Stimulated activated CD8-positive, alpha-beta memory T cell treated with anti-CD3 and anti-CD28 coated beads, Interleukin-15, amount 100 ng/mL, for 4 hours (primary cell): ENCODE measurements at places on chromosomes 3 and 15.

DNA sequence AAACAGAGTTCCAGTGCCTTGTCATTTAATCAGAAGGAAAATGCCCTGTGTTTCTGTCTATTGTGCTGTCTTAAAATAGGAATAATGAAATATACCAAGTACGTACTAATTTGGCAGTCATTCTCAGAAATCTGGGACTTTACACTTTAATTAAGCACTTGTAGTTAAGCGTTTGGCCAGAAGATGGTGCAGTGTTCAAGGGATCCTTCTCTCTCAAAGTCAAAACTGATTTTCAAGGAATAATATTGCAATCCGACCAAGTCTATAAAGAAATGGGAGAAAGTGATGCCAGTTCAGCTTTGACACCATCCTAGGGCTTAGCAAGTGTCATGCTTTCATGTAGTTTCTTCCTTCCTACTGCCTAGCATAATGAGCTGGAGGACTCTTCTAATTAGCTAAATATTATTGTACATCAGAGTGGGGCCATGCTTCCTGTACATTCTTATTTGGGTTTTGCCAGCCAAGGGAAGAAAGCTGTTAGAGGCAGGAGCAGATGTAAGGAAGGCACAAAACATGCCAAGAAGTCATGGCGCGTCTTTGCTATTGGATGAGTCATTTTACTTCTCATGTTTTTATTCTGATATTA, 64.8 kb downstream of the SAMMSON start:
- DNase-seq: no peak

GRCh38 chr3:16900779-16901440, 16.2 kb downstream of the PLCL2 start:
- DNase-seq: no peak

- DNase-seq: no peak
Measured at GRCh38 chr3:30102356-30102755, 504.0 kb upstream of the TGFBR2 start.

DNA sequence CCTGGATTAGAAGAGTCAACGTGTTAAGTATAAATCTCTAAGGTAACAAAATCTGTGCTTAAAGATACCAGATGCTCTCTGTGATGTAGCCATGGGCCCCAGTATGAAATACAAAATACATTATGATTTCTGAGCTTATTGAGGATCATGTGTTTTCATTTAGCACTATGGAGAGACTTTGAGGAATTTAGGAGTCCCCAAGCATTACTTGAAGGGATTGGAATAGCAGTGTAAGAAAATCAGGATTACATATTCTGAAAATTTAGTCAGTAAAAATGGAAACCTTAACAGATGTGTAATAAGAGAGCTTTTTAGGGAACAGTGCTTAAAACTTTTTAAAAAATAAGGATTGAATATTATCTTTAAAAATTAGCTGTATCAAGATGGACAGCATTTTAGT, 35.5 kb downstream of the ECT2 start:
- no peak for DNase-seq

DNA sequence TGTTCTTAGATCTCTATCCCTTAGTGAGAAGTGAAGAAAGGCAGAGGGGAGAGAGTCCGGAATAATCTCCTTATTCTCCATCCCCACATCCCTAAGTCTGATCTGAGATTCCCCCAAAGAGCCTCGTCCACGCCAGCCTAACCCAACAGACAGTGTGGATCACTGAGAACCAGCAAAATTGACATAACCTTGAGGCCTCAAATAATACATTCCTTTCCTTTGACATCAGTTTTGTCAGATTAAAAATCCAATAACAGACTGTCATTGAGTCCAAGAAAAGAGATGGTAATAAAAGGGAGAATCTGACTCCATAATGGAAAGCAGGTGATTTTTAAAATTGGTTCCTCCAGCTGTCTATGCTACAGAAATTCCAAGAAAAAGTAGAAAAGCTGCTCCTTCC, 7.7 kb upstream of the SIAH2 start:
- DNase-seq: no peak

- no peak for DNase-seq
Measured at GRCh38 chr15:31151301-31152233, 50.0 kb upstream of the TRPM1 start.

GRCh38 chr3:137264071-137264820, 306.5 kb downstream of the IL20RB start:
- no peak for DNase-seq

DNA sequence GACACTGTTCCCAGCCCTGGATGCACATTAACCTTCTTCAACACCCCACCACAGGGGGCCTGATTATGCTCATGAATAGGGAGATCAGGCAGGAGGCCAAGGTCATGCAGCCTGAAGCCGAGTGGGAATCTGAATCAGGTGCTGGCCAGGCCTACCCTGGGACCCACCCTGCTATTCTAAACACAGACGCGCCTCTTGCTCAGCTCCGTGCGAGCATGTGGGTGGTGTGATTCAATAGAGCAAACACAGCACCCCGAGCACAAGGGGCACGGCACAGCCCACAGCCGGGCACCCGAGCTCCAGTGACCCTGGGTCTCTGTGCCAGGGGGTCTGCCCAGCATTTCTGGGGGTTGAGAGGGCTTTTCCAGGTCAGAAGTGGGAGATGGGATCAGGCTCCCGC, 24.6 kb upstream of the GRIP2 start:
- no peak for DNase-seq

DNA sequence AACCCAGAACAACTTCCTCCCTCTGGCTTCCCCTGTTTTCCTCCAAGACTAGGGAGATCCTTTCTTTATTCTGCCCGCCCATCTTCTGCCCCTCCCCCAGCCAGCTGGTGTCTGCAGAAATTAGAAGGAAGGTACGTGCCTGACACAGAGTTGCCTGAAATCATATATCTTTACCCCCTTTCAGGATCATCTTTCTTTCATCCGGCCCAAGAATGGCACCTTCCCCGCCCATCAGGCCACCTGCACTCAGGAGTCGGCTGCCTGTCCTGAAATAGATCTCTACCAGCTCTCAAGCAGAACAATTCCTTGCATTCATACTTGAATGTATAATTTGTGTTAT, 133.7 kb downstream of the VGLL4 start:
- no peak for DNase-seq

GRCh38 chr15:72911626-72912025, 128.1 kb upstream of the ADPGK start:
- no peak for DNase-seq

- DNase-seq: no peak
Measured at GRCh38 chr3:15693355-15693754, 91.8 kb downstream of the BTD start.

DNA sequence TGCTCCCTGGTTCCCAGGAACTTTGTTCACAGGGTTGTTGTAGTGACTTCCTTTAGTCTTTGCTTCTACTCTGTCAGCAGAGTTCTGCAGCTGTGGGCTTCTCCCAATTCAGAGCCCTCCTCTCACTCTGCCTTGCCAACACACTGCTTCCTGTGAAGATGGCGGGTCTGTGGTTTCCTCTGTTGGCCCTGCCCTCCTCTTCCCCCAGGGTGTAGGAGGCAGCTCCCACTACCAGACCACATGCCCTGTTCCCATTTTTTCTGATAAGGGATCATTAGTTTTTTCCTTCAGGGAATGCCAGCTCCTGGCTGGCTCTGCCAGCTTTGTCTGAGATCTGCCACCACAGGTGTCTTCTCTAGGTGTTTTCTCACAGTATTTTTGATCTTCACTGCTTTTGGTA, 12.7 kb downstream of the SPSB4 start:
- no peak for DNase-seq

DNA sequence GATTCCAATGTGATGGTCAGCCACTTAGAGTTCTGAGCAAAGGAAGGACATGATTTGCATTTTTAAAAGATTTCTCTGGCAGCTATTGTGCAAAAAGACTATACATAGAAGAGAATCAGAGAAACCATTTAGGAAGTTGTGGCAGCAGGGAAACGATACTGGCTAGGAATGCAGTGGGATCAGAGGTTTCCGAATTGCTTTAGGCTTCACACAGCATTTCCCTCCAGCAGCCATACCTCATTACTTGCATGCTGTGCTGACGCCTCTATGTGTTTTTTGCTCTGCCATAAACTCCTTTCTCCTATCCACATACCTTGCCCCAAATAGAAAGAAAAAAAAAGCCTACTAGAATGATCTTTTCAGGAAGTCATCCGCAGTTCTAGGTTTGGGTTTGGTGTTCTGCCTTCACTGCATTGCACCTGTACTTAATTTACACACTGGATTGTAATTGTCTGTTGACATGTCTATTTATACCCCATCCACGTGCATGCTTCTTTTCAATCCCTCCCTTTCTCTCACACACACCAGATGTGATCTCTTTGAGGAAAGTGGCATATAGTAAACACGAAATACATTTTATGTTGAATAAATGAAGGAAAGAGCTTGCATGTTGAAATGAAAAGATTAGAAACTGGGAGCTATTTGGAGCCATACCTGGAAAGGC, 860.3 kb upstream of the SEMA6D start:
- DNase-seq: no peak

- no peak for DNase-seq
Measured at GRCh38 chr3:116980099-116980498, 270.5 kb downstream of the TUSC7 start.

DNA sequence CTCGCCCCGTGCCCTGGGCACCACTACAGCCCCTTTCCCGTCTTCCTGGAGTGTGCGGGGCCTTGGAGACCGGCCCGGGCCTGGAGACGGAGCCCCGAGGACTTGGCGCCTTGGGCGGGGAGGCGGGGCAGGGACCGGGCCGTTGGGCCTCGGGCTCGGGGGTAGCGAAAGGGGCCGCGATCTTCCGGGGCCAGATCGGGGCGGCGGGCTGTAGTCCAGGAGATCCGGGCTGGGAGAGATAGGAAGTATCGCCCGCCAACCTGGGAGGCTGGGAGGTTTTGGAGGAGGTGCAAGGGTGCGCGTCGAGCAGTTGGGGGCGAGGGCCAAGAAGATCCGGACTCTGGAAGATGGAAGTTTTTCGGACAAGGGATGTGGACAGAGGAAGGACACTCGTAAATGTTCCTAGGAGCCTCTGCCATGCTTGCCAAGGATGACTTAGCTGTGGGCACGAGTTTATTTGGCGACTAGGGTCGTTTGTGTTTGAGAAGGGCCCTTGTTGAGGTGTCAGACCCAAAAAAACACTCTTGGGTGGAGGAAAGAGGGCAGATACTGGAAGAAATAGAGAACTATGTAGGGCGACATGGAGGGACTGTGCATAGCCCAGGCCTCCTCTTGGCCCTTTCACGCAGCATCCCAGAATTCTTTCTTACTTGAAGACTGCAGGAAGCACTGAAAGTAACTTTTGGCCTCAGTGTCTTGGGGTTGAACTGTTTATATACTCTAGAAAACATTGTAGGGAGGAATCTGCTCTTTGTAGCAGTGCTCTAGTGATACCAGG, 712 bp downstream of the RTF1 start:
- DNase-seq: no peak

DNA sequence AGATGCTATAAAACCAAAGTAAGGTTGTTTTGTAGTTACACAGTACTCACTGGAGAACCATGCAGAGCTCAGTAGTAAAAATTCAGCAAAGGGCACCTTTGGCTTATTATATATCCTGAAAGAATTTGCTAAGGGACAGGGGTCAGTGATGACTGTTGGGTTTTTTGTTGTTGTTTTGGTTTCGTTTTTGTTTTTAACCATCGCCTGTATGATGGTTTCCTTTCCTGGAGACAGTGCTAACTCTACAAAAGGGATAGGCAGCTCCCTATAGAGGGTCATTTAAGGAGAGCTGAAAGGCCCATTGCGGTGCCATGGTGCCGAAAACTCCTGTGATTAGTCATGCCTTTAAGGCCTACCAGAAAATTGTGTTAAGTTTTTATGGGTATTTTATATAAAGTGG, 118.2 kb upstream of the GOLIM4 start:
- no peak for DNase-seq

GRCh38 chr3:105950881-105951600, 82.2 kb upstream of the CBLB start:
- DNase-seq: no peak

- DNase-seq: no peak
Measured at GRCh38 chr3:187295316-187296034, 3.9 kb upstream of the MASP1 start.

- no peak for DNase-seq
Measured at GRCh38 chr3:38630606-38631005, 18.9 kb downstream of the SCN5A start.

DNA sequence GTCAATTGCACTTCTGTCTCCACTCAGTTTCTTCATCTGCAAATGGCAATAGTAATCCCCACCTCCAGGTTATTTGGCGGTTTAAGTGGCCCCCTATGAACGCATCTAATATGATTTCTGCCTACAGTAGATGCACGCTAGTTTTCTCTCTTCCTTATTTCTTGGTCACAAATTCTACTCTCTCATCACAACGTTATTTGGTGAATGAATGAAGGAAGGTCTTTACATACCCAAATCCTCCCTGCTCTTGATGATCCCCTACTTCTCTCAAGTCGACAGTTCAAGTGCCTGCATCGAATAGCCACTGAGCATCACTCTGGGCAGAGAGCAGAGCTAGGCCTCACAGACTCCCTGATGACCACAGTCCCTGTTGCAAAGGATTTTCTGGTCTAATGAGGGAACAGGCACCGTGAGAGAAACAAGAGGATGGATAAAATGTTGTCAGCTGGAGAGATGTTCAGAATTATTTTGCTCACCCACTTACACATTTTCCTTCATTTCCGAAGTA, 181.2 kb upstream of the SMAD3 start:
- DNase-seq: no peak

GRCh38 chr15:71804695-71805470, 5.5 kb upstream of the NR2E3 start:
- DNase-seq: no peak

DNA sequence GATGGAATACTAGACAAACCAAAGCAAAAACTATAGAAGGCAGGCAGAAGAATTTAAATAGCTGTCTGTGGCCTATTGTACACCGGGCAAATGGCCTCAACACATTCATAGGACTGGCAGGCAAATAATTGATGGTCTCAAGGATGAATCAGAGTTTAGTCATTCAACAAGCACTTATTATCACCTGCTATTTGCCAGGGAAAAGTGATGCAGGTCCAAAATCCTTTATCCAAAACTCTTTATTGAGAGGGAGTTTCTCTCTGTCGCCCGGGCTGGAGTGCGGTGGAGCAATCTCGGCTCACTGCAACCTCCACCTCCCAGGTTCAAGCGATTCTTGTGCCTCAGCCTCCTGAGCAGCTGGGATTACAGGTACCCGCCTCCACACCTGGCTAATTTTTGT, 2.3 kb downstream of the EIF2AK4 start:
- DNase-seq: no peak

GRCh38 chr3:105013657-105014056, 353.1 kb upstream of the ALCAM start:
- no peak for DNase-seq

GRCh38 chr3:48426944-48427629, 2.8 kb downstream of the PLXNB1 start:
- DNase-seq: no peak

GRCh38 chr3:146335386-146335785, 84.5 kb upstream of the PLSCR4 start:
- no peak for DNase-seq

GRCh38 chr3:53748512-53749271, 97.5 kb downstream of the CHDH start:
- DNase-seq: no peak

DNA sequence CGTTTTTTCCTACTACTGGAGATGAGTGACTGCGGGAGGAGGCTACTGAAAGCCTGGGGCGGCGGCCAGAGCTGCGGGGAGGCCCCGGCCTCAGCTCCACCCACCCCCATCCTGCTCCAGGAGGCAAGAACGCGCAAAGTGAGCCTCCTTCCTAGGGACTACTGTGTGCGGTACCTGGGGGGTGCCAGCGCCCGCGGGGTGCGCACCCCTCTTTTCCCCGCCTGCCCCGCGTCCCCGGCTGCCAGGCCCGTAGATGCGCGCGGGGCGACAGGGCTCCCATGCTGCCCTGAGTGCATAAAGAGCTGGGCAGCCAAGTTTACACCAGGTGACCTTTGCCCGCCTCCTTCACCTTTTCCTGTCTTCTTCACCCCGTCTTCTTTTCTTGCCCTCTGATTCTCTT, 2.5 kb upstream of the USF3 start:
- DNase-seq: no peak
